Left renal cortex interstitium (tissue), 4 donors: ENCODE measurements at places on chromosomes 12 and 14. TPM values are rescaled to one million over a fixed set of nuclear protein-coding genes. Genes with fewer than 3 reads are reported as not detected.

DNA sequence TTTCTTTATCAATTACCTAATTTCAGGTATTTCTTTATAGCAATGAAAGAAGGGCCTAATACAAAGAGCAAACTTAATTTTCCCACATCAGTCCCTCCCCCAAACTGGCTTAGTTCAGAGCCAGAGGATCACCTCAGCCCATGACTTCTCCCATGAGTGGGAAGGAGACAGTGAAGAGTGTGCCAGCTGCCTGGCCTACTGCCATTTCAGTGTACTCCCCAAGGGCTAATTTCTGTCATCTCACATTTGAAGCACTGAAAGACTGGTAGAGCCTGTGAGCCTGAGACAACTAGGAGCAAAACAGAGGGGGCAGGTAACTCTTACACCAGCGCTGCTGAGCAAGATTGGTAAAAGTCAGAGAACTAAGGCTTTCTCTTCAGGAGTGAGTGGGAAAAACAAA is 29.1 kb upstream of the ADAM20 start:
- no peak for DNase-seq

DNA sequence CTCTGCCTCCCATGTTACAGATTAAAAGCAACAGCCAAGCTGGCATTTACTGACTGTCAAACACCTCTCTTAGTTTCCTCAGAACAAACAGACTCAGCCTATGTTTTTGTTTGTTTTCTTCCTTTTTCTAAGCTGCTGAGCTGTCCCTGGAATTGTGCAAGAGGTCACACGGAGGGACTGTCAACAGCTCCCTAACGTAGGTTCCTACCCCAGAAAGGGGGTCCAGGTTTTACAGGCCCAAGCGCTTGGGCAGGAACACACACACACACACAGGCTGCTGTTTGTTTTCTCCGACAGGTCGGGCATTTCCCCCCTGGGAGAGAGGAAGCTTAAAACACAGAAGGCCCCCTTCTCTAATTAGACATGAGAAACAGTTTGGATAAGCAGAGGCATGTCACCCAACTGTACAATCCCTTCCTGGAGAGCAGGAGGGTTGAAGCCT is 739.6 kb upstream of the TBX3 start:
- DNase-seq = no peak

- DNase-seq = no peak
These were observed 55.9 kb downstream of the AACS start for GRCh38 chr12:125121106-125121505.

DNA sequence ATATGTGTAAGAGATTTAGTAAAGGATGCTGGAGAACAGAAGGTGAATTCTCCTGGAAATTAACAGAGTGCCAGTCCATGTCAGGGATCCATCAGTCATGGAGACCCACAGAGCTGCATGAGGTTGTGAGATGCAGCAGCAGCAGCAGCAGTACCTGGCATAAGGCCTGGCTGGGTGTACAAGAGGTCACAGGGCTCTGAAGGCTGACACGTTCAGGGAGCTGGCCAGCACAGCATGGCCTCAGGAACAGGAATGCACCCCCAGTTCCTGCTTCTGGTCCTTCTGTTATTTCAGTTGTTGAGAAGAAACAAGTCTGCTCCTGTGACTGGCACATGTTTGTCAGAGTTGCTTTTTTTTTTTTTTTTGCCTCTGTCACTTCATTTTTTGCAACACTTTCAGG is 210.8 kb downstream of the CNTN1 start:
- DNase-seq = no peak

DNA sequence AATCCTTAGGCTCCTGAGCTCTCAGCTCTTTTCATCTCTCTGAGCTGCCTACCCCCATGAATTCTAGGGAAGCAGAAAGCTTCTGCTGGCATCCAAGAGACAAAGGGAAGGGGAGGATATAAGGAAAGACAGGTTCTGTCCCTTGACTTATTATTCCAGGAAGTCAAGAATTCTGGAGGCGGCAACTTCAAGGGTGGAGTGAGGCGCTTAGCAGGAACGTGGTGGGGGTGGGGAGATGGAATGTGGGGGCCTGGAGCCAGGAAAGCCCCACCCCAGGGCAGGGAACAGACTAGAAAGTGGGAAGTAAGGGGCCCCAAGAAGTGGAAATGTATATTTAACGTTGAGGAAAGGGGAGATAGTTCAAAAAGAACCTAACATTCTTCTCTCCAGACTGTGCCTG is 1.4 kb downstream of the CALCOCO1 start:
- DNase-seq = no peak

DNA sequence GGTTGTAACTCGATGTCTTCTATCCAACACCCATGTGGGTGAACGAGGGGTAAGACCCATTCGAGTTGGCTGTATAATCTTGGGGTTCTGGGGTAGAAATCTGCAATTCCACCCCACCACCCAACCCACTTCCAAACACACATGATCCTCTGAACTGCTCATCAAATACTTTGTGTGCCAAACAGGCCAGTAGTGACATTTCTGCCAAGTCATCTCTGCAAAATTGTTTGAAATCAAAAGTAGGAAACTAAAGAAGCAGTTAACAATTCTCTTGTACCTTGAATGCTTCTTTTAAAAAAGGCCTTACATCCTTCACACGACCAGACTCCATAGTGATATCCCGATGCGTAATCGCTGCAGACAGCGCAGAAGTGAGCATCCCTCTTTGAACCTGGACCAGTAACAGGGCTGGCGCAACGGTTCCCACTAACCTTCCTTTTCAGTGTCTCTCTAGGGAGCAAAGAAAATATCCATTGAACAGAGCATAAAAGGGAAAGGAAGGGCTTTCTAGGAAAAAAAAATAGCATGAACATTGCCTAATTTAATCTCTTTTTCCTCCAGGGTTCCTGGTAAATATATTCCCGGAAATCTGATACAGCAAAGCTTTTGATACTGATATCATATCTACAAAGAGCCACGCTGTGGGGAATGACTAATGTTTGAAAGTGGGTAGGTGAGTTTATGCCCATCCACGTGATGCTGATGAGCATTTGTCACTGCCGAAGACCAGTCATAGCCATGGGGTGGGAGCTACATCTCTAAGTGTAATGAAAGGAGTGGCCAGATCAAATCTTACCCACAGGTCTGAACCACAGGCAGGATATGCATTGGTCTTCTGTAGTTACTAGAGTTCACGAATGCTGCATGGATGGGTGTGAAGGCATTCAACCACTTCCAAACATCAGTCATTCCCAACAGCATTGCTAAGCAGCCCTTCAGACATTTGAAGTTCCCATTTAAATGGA is 14.2 kb downstream of the ESR2 start:
- DNase-seq = no peak

DNA sequence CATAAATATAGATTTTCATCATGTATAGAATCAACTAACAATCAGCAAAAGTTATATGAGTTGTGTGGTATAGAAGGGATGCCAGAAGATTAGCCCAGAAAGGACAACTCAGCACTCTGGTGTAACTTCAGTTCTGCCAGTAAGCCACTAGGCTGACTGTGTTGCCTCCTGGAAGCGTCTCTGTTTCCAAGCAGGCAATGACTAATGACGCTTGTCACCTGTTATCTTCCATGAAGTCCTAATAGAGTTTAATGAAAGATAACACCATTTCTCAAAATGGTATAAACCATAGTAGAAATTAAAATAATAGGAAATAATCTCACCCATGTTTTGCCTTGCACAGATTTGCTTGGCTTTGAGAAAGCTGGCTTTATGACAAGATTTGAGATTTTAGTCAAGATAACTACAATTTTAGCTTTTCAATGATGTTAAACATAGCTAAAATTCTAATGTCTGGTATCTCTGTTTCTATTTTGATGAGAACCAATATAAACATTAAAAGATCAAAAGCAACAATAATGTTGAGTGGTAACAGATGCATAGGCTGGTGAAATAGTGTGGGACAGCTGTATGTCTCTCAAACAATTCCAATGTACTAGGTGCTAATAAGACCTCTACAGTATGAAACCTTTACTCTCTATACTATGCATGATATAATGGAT is 9.0 kb upstream of the RNU6-7 start:
- no peak for DNase-seq

- DNase-seq = no peak
These were observed 283.4 kb downstream of the C12orf75 start for GRCh38 chr12:105613887-105614286.

DNA sequence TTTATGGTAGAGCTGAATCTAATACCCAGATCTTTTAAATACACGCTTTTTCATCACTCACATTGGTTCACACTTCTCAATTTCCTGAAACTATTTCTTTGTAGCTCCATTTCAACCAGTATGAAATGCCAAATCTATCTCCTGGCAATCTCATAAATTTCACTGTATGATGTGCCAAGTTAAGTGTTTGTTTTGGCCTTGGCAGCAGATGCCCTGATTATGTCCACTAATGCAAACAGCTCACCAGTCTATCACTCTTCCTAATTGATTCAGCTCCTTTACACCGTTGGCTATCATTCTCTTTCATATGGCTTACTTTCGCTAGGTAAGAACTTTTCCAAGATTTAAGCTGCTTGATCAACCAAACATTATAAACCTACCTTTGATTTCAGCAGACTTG is 58.6 kb downstream of the ZFC3H1 start:
- no peak for DNase-seq

DNA sequence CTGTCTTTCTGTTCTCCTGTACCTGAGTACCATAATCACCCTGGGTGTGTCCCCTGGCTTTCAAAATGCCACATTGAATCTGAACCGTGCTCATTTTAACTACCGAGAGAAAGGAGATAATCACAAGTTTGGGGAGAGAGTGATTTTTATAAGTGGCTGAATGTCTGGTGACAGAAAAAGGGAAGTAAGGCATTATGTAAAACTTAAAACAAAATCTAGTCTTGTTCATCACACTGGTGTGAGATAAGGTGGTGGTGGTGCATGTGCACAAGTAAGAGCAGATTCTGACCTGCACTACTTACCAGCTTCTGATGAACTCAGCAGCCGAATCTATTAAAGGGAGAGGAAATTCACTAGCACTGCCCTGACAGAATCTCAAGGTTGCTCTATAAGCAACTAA is 56.3 kb downstream of the SPPL3 start:
- no peak for DNase-seq

Gene ATP23
- 9.9 TPM for polyA plus RNA-seq
